ENCODE measurements at places on chromosomes 2 and 18.

- DNase-seq: no peak
Observed at GRCh38 chr18:6876641-6877041, 147.1 kb downstream of the ARHGAP28 start.

DNA sequence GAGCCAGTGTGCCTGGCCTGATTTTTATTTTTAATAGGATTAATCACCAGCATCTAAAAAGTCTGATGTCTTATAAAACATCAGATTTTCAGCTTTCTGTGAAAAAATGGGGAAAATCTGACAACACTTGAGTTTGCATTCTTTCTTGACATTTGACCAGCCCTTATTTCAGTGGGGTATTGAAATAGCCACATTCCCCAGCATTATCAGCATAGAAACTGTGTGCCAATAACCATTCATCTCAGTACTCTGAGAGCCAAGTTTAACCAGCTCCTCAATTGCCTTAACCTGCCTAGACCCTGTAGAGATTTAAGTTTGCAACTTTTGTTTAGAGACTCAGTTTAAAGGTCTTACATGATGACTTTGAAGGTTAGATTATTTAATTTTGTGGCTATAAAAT lies 155.0 kb downstream of the CERS6 start:
- DNase-seq: no peak

DNA sequence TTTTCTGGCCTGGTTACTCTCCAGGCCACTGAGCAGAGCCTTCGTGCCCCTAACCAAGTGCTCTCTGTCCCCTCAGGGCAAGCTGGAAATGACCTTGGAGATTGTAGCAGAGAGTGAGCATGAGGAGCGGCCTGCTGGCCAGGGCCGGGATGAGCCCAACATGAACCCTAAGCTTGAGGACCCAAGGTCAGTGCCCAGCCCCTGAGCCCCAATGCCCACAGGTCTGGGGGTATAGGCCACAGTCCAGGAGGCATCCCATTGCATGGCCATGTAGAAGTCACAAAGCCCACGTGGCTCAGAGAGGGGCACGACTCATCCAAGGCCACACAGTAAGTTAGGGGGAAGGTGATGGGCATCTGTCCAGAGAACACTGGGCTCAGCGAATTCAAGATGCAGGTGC lies 227.6 kb downstream of the DYSF start:
- no peak for DNase-seq

GRCh38 chr2:2582998-2583545 lies 252.0 kb upstream of the MYT1L start:
- no peak for DNase-seq

DNA sequence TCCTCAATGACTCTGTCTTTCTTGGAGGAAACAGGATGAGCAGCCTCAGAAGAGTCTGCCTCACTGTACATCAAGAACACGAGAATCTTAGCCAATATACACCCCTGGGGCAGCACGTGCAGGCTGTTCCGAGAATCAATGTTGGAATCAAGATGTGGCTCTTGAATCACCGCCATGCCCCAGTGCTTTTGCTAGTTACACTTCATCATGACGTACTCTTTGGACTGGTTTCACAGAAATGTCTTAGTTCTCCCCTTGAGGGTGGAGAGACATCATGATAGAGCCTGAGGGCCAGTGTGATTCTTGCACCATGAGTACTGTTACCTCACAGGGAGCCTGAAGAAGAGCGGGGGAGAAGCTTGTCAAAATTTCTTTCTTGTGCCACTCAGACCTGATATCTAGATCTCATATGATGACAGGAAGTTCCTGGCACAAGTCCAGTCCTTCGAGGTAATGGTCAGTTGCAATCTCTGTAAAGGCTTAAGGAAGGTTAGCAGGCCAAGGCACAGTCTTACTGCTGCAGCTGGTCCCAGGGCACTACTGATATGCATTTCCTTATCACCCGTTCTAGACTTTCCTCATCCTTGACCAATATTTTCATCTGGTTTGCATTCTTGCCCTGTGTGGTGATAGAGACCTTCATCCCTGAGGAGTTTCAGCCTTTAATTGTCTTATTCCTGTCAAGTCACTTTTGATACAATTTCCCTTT lies 28.2 kb upstream of the STAT4 start:
- no peak for DNase-seq

- DNase-seq: no peak
Observed at GRCh38 chr2:158486970-158487325, 30.2 kb downstream of the PKP4 start.

- no peak for DNase-seq
Observed at GRCh38 chr2:130870161-130870485, 33.4 kb downstream of the ARHGEF4 start.

DNA sequence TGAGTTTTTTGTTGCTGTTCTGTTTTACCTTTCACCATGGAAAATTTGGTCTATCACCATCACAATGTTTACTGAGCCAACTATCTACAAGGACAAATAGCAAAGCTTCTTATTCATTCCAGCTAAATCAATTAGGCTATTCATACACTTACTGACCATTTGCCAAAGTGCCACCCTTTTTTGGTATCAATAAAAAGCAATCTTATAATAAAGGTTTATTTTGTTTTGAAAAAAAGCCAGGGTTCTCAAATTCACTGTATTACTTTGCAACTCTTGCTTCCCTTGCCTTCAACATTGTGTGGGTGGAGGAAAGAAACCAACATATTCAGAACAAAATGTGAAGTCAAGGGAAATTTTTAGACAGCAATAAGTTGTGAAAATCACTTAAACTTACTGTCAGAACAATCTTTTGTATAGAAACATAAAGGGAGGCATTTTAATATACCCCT lies 15.3 kb downstream of the PELI1 start:
- DNase-seq: no peak

- DNase-seq: no peak
Observed at GRCh38 chr2:122927197-122927596, 1097.9 kb upstream of the CNTNAP5 start.

DNA sequence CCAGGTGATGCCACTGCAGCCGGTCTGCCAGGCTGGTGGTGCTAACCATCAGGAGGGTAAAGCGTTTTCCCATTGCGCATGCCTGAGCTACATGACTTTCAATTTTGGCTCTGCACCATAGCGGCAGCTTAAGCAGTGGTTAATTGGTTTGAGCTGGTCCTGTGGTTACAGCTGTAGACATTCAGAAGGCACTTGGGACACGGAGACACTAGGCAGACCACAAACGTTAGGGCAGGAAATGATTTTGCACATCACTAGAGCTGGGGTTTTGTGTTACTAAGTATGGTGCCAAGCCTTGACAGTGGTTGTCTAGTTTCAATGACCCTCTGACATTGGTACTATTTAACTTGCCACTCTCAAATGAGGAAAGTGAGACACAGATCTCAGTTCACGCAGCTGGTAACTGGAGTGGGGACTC lies 28.9 kb upstream of the CNOT11 start:
- DNase-seq: peak; percentile 52

GRCh38 chr2:60837123-60837522 lies 44.3 kb upstream of the REL start:
- no peak for DNase-seq

DNA sequence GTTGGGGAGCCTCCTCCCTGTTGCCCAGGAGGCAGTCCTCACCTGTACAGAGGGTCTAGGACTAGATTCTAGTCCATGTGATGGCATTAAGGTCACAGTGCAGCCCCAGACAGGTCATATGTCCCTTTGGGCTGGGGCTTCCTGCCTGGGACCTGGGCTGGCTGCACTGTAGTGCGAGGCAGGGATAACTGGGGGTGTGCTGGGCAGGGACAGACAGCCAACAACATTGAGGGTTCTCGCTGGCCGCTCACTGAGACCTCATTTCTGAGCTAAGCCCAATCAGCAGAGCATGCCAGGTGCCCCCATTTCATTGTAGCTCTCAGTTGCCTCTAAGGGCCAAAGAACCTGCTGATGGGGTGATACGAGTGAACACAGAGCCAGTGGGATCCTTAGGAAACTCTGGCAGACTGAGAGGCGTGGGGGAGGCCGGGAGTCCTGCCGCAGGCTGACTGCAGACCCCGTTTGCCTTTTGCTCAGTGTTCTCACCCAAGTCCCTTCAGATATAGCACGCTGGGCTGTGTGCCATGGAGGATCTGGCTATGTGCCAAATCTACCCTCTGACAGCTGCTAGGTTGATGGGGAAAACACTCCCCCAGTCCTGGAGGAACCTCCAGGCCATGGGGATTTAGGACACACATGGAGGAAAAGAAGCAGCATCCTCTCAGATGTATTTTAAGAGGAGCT lies 51.9 kb downstream of the DYSF start:
- no peak for DNase-seq

DNA sequence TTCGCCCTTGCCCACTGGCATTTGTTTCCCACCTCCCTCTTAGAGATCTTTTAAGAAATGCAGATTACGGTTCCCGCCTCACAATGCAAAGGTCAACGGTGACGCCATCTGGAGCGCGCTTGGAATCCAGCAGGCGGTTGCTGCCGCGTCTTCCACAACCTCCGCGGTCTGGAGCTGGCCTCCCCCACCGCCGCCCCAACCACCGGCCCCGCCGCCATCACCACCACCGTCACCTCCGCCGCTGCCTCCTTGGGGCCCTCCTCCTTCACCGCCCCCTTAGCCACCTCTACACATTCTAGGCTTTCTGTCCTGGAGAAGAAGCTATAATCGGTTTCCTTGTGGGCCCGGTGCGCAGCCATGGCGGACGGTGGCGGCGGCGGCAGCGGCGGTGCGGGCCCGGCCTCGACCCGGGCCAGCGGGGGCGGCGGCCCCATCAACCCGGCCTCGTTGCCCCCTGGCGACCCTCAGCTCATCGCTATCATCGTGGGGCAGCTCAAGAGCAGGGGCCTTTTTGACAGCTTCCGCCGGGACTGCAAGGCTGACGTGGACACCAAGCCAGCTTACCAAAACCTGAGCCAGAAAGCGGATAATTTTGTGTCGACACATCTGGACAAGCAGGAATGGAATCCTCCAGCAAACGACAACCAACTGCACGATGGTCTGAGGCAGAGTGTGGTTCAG lies at the start of gene BOD1L2:
TSS of gene BOD1L2 (plus strand) at position 132 of the 681 bp plus-strand sequence. CDS start at position 358, 226 bp downstream.
- DNase-seq: no peak

GRCh38 chr2:130949954-130950353 lies 113.2 kb downstream of the ARHGEF4 start:
- DNase-seq: no peak

- DNase-seq: no peak
Observed at GRCh38 chr2:204948024-204948763, 402.9 kb downstream of the PARD3B start.

GRCh38 chr2:18649502-18650135 lies 60.2 kb upstream of the NT5C1B start:
- no peak for DNase-seq

DNA sequence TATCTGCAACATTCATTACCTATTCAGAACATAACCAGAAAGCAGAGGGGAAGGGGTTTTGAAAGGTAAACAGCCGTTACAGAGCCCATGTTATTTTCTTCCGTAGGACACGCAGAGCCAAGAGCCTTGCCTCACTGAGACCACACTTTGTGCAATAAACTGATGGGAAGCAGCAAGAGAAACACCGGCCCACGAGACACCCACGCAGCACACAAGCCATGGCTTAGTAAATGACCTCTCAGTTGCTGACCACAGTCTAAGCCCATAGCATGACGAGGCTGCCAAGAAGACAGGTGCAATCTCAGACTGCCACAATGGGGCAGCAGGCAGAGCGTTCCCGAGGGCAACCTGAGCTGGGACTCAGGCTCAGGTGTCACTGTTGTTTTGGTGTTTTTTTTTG lies 59.6 kb downstream of the CABYR start:
- no peak for DNase-seq

DNA sequence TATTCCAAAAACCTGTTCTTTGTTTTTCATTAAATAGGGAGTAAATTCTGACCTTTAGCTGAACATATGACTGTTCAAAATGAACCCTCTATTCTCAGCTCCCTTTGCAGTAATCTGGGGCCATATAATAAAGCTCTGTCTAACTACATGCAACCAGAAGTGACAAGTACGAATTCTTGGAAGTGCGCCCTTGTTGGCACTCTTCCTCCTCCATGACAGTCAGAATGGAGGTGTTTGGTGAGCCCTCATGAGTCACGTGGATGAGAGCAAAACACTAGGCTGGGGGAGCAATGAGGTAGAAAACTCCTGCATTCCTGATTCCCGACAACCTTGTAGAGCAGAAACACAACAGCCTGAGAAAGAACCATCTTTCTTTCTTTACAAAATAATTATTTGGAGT lies 552.9 kb downstream of the FBXO15 start:
- DNase-seq: no peak

GRCh38 chr18:44792456-44793061 lies 111.9 kb downstream of the SETBP1 start:
- DNase-seq: no peak

- DNase-seq: peak; percentile 5
Observed at GRCh38 chr2:222613715-222614331, 42.1 kb downstream of the FARSB start.

DNA sequence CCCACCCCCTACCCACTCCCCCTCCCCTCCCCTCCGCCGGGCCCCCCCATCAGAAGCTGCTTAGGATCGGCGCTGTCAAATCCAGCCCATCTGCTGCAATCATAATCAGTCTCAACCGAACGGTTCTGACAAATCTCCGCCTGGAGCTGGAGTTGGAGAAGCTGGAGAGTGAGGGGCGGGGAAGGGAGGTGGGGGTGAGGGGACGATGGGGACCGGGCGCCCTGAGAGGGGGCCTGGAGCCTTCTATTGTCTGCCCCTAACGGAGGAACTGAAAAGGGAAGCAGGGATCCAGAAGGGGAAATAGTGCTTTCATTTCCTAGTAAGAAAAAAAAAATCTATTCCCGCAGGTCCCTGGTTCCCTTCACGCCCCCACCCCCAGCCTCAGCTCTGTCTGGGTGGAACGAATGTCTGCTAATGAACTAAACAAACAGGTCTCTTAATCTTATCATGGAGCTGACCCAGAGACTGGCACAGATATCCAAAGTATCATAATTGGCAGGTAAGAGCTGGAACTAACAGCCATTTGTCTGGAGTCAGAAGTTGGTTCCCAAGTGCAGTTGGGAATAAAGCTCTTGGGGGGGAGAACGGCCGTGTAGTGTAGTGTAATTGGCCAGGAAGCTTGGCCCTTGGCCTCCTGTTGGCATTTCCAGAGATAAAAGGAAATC lies 301.2 kb downstream of the NCKAP5 start:
- no peak for DNase-seq

DNA sequence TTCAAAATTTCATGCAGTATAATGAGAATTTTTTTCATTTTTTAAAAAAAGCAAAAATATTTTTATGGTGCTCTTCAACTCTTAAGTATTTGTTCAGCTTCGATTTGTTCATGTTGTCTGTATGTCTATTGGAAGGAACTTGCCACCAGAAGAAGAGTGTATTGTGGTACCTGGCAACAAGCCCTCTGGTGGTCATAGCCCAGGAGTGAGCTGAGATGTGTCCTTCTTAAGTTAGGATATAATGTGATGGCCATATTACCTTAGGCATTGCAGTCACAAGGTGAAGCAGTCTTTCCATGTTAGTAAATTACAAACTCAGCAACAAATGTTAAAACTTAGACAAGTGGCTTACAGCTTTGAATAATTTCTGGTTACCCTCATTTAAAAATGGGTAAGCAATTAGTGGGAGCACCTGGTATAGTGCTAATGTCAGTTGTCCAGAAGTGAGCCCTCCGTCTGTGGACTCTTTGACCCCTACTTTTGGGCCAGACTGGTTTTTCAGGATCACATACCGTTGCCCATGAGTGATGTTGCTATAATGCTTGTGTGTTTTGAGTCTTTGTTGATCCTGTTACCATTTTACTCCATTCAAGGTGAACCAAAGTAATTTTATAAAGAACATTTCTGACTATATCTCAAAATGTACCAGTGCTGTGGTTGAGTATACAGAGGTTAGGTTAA lies 57.4 kb downstream of the MYO1B start:
- DNase-seq: peak; percentile 45

GRCh38 chr2:96108151-96108540 lies 8.2 kb downstream of the ADRA2B start:
- no peak for DNase-seq

- DNase-seq: no peak
Observed at GRCh38 chr2:124708661-124709060, 683.6 kb downstream of the CNTNAP5 start.
